Hindlimb muscle (tissue), 1 donor: ENCODE measurements at places on chromosomes 2 and 18. TPM values are rescaled to one million over a fixed set of nuclear protein-coding genes. Genes with fewer than 3 reads are reported as not detected.

Gene RAPH1
- 40.2 TPM for polyA plus RNA-seq

Gene PDCD1
- polyA plus RNA-seq = 0.12 TPM

Gene CREG2
- polyA plus RNA-seq = 6.7 TPM

Gene UCN
- 2.5 TPM for polyA plus RNA-seq
